ENCODE measurements at places on chromosomes 1 and 21.

GRCh38 chr1:151406176-151406575 is 6.8 kb downstream of the PSMB4 start:
- DNase-seq, result no peak

DNA sequence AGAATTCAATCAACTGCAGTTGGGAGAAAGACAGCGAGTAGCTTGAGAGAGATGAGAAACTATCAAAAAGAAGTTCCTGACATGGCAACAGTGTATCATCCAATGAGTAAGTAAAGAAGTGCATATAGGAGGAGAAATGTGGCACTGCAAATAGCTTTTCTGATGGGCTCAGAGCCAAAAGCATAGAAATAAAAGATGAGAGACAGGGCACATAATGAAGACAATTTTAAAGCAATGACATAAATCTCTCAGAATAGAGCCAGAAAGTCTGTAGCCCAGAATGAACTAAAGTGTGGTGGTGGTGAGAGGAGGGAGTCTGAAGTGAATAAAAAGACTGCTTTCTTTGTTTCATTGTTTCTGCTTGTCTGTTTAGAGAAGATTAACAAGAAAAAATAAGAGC is 34.3 kb downstream of the TNFSF18 start:
- DNase-seq, result no peak

DNA sequence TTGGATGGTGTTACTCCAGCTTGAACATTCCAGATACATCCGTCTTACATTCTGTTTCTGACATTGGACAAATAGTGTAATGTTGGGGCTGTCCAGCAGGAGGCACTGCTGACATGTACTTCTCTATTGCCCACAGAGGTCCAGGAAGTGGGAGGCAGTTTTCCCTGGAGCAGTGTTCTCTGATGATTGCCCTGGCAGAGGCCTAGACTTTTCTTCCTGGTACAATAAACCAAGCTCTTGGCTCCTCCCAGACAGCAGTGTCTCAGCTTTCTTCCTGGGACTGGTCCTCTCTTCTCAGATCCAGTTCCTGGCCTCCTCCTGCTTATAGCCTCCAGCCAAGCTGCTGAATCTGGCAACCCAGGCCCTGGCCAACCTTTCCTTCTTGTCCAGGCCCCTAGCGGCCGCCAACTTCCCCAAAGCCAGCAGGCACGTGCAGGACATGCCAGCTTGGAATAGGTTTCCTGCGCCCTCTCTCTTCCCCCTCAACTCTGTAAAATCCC is 14.9 kb upstream of the IFNLR1 start:
- DNase-seq, result peak; percentile 72

DNA sequence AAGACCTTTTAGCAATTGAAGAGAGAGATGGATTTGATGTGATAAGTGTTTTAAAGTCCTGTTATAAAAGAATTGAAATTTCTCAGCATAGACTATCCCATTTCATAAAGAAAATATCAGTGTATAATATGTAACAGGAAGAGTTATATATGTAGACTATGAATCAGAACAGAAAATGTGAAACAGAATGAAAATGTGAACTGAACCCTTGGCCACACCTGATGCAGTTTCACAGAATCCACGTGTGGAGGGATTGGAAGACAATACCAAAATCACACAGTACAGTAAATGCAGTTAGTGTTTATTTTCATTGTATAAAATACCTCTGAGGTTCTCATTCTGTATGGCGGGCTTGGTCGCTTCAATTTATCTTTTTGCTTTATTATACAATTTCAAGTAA is 9.9 kb upstream of the SLAMF1 start:
- DNase-seq, result no peak

GRCh38 chr1:117838911-117839310 is 90.5 kb downstream of the GDAP2 start:
- DNase-seq, result no peak

GRCh38 chr1:29033829-29034466 is 89.8 kb downstream of the TMEM200B start:
- DNase-seq, result no peak

- no peak for DNase-seq
These were observed 116.1 kb upstream of the RAB4A start for GRCh38 chr1:229154811-229155210.

- no peak for DNase-seq
These were observed 4.5 kb downstream of the TXNIP start for GRCh38 chr1:145991735-145992412.

GRCh38 chr1:115729756-115730155 is 38.8 kb downstream of the CASQ2 start:
- DNase-seq, result no peak

DNA sequence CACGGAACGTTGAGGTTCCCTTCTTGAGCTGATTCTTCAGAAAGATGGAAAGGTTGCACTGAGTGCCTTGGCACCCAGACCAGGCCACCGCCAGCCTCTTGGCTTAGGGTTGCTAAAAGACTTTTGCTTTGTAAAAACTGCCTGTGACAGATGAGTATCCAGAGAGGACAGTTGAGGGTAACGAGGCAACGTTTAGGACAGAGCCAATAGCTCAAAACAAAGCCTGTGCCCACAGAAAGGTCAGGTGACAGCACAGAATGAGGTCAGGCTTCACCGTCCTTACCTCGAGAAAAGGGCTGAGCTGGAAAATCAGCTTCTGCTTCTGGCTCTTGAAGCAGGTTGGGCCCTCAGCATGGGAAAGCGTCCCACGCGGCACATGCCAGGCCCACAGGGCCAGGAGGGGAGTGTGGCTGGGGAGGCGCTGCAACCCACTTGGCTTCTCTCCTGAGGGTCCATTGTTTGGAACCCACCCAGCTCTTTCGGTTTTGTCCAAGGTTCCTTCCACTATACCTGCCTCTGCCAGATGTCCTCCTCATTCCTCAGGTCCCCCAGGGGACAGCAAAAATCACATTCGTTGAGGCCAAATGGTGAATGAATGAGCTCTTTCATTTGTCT is 55.5 kb downstream of the SCCPDH start:
- DNase-seq, result no peak

- no peak for DNase-seq
These were observed 61.0 kb downstream of the MAST2 start for GRCh38 chr1:45864167-45865106.

- no peak for DNase-seq
These were observed 521.4 kb upstream of the CAMK1G start for GRCh38 chr1:209062081-209062620.

DNA sequence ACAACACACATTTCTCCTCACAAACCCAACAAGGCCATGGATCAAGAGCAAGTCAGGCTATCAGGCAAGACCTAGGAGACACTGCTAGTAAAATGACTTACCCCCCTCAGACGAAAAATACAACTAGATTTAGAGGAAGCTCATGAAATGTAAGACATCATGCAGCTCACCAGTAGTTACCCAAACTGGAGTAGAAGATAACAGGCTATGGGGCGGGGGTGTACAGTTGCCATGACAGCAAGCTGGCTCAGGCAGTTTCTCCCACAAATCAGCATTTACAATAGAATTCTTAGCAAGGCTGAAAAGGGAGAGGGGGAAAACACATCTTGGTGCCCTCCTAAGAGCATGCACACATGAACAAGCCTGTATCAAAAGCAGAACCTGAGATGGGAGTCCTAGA is 13.9 kb downstream of the TPM3 start:
- no peak for DNase-seq

- no peak for DNase-seq
These were observed 113.2 kb downstream of the PTGER3 start for GRCh38 chr1:70934194-70934961.

GRCh38 chr1:51515312-51515960 is 3.6 kb downstream of the EPS15 start:
- DNase-seq, result no peak

- no peak for DNase-seq
These were observed 854 bp upstream of the ZRANB2 start for GRCh38 chr1:71081697-71082080.
